ENCODE measurements at places on chromosomes 5 and 9.

- no peak for DNase-seq
Observed at GRCh38 chr5:96566833-96567587, 95.2 kb upstream of the CAST start.

- DNase-seq: no peak
Observed at GRCh38 chr5:140345919-140346347, 470 bp downstream of the HBEGF start.

- peak; percentile 2 for DNase-seq
Observed at GRCh38 chr5:756171-756570, 28.4 kb downstream of the ZDHHC11B start.

- DNase-seq: no peak
Observed at GRCh38 chr5:141871870-141872269, 6.3 kb downstream of the PCDH1 start.

GRCh38 chr5:150644058-150644457 lies 3.6 kb downstream of the SYNPO start:
- no peak for DNase-seq

- DNase-seq: no peak
Observed at GRCh38 chr5:43006424-43007202, 33.5 kb downstream of the ANXA2R start.

DNA sequence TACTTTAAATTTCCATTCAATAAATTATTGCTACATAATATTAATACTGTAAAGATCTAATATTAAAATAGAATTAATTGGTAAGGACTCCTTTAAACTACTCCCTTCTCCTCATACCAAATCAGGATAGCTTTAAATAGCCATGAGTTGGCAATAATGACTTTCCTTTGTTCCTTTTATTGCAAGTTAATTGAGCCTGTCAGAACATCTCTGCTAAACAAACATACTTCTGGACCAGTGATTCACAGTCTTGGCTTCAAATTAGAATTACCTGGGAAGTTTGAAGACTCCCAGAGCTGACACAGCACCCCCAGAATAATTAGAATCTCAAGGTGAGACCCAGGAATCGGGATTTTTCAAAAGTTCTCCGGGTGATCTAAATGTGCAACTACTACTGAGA lies 18.7 kb downstream of the C5orf58 start:
- DNase-seq: no peak

DNA sequence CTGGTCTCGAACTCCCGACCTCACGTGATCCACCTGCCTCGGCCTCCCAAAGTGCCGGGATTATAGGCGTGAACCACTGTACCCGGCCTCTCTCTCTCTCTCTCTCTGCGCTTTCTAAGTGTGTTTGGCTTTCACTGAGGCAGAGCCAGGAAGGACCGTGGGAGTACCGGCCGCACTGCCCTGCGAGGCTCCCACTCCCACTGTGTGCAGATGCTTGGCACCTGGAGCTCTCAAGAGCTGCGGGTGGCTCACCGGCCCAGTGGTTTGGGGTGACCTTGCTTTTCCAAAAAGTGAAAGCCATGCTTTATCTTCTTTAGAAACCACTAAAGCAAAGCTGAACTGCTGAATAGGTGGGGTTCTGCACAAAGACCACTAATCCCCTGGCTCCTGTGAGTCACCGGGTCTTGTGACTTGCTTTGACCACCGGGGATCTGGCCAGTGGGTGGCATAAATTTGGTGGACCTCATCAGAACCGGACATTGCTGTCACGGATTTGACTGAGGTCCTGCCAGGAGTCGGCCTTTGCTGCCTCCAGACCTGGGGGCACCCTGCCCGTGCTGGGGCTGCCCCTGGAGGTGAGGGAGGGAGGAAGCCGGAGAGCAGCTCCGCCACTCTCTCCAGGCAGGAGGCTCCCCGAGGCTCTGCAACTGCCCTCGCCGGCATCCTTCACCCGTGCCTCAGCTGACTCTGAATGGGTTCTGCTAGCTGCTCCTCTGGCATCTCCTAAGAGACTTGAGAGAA lies 228.9 kb downstream of the FANCC start:
- DNase-seq: no peak

DNA sequence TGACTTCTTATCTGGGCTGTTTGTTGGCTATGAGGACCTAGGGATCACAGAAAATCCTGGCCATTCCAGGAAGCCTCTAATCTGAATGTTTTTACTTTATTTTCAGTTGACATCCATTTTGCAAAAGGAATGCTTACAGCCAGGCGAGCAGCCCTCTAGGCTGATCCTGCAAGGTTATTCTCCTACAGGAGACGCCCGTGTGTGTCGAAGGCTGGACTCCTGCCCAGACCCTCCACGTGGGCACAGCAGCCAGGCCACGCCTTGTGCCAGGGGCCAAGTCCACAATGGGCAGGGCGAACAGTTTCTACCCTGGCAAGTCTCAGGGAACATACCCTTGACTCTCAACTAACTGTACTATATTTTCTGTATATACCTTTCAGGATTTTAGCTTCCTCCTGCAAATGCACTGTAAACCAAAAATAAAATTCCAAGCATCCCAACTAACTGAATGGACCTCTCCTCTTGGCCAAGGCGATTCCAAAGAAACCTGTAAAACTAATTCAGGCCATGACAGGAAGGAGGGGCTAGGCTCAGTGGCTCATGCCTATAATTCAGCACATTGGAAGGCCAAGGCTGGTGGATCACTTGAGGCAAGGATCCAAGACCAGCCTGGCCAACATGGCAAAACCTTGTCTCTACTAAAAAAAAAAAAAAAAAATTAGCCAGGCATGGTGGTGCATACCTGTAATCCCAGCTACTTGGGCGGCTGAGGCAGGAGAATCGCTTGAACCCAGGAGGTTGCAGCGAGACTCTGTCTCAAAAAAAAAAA lies 5.7 kb downstream of the CMBL start:
- no peak for DNase-seq

GRCh38 chr9:19938990-19939733 lies 150.3 kb upstream of the SLC24A2 start:
- no peak for DNase-seq

DNA sequence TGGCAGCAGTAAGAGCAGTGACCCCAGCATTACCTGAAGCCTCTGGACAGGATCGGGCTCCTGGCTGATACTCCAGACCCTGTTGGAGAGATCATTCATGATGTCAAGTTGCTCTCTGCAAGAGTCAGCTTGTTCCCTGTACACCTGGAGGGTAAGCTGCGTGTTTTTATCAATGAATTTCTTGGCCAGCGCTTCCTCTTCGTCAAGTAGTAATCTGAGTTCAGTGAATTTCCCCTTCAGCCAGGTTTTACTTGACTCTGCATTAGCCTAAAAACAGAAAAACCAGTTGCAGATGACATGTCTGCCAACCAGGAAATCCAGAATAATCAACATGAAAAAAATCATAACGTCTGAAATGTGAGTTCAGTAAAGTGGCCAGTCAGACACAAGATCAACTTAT lies 19.1 kb downstream of the TRIM14 start:
- no peak for DNase-seq

DNA sequence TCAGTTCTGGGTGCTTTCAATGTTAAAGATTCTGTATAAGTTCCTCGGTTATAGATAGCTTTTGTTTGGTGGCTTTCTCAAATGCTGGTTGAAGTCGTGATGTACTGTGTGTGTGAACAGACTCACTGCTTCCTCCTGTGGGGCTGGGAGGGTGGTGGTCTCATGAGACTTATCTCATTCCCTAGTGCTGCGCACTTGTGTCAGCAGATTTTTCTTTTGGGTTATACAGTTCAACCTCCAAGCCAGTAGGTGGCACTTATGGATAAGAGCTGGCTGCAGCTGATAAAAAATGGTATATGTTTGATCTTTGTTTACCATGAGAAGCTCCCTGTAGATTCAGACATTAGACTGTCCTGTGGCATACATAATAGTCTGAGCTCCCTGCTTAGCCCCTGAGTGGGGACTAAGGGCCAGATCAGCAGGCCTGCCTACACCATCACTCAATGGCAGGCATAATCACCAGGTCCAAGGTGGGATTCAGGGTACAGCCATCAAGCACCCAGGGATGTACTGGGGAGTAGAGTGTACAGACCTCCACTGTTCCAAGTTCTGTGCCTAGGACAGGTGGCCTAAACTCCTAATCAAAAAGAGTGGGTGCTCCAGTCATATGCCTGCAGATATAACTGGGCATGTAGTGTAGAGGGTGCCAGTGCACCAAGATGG lies 174.2 kb downstream of the OXCT1 start:
- DNase-seq: peak; percentile 2

DNA sequence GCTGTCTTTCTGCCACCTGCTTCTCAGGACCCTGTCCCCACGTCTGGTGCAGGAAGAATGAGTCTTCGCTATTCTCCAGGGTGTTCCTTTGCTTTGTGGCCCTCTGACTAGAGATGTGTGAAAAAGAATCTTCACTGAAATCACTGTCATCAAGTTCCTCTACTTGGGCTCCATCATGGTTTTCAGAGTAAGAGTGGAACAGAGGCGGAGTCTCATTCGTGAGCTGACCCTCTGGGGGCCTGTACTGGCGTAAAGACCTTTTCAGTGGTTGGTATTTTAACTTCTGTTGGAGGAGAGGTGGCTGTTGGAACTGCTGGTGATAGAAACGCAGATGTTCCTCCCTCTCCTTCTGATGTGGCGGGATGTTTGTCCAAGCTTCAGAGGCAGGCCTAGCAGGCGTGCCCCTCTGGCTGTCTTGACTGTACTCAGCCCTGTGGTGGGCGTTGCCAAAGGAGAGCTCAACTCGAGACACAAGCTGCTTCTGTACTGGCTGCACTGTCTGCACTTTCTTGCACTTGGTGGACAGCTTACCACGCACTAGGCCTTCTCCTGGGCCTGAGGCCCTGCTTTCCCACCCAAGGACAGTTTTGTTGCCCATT lies 72.0 kb downstream of the KIF24 start:
- DNase-seq: no peak

- no peak for DNase-seq
Observed at GRCh38 chr5:57900381-57900944, 417.9 kb upstream of the ACTBL2 start.

- no peak for DNase-seq
Observed at GRCh38 chr5:109406719-109407118, 3.1 kb downstream of the PJA2 start.

- DNase-seq: peak; percentile 15
Observed at GRCh38 chr5:132807163-132807838, 5.8 kb upstream of the SOWAHA start.

GRCh38 chr9:8338767-8339510 lies 539.4 kb upstream of the DMAC1 start:
- no peak for DNase-seq

- DNase-seq: peak; percentile 26
Observed at GRCh38 chr5:6583049-6583880, 49.6 kb downstream of the NSUN2 start.

DNA sequence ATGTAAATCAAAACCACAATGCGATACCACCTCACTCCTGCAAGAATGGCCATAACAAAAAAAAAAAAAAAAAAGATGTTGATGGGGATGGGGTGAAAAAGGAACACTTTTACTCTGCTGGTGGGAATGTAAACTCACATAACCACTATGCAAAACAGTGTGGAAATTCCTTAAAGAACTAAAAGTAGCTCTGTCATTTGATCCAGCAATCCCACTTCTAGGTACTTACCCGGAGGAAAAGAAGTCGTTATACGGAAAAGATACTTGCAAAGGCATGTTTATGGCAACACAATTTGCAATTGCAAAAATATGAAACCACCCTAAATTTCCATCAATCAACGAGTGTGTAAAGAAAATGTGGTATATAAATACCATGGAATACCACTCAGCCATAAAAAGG lies 205.0 kb downstream of the TENT4A start:
- no peak for DNase-seq

DNA sequence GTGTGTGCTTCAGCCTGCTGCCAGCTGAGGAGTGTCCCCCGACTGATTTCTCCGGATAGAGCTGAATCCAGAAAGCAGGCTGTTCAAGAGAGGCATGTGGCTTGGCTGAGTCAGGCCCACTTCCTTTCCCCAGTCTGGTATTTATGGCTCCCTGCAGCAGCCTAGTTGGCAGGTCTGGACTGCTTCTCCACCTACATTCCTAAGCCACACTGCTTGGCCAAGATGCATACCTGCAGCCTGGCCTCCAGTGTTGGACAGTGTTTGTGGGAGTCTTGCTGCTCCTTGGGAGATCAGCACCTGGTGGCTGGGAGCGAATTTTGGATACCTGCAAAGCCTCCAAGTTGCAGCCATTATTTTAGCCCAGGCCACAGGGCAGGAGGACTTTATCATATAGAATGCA lies 670.8 kb downstream of the ACTL7B start:
- no peak for DNase-seq

DNA sequence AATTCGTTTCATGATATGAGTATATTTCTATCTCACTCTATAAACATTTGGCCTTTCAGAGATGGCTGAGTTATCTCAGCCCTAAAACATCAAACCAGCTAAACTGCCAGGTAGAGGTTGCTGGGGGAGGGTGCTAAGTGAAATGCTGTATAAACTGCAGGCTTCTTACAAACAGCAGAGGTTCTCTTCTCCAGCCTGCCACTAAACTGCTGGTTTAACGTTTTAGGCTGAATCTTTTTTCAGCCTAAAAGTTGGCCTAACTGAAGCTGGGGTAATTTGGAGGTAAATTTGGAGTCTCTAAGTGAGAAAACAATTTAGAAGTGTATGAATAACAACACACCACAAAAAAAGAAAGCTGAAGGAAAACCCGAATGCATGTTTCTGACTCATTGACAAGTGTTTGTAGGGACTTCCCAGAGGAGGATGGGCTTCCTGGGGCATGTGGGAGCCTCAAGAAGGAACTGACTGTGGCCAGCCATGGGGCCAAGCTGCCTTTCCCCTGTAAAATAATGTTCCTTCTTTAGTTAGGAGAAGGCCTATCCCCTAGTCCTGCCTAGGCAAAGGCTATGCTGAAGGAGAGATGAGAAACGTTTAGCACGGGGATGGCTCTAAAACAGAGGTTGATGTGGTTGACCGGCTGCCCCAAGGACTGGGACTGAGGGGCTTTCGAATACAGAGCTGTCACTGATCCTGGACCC lies 44.3 kb downstream of the SLC28A3 start:
- DNase-seq: peak; percentile 74

DNA sequence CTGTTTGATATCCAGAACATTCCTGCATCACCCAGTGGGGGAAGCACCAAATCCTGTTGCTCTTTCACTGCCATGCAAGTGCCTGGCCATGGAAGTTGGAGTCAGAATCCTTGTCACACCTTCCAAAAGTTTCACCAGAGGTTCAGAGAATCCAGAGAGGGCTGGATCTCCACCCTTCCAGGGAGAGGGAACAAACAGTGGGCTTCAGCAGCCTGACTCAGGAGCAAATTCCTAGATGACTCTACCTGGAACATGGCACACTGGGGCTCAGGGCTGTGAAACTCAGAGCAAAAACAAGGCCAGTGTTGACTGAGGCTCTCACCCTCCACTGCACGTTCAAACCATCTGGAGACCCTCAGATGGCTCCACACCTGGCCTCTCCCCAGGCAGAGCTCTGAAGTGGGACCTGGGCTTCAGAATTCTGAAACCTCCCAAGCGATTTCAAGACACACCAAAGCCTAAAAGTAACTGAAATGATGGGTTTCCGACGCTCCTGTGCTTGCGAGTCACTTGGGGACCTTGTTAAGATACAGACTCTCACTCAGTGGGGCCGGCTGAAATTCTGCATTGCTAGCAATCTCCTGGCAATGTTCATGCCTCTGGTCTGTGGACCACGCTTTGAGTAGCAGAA lies 205.9 kb downstream of the AUH start:
- DNase-seq: no peak

GRCh38 chr5:26295541-26295940 lies 742.8 kb downstream of the CDH9 start:
- DNase-seq: no peak

GRCh38 chr5:112732131-112732530 lies 5.6 kb upstream of the APC start:
- no peak for DNase-seq

- DNase-seq: no peak
Observed at GRCh38 chr5:126645132-126645531, 44.4 kb downstream of the PHAX start.

- no peak for DNase-seq
Observed at GRCh38 chr9:27990524-27990923, 417.2 kb upstream of the C9orf72 start.

Measured in activated CD4-positive, alpha-beta T cell treated with anti-CD3 and anti-CD28 coated beads for 48 hours (primary cell).